ENCODE measurements at places on chromosomes 2 and 18. TPM values are rescaled to one million over a fixed set of nuclear protein-coding genes. Genes with fewer than 3 reads are reported as not detected.

DNA sequence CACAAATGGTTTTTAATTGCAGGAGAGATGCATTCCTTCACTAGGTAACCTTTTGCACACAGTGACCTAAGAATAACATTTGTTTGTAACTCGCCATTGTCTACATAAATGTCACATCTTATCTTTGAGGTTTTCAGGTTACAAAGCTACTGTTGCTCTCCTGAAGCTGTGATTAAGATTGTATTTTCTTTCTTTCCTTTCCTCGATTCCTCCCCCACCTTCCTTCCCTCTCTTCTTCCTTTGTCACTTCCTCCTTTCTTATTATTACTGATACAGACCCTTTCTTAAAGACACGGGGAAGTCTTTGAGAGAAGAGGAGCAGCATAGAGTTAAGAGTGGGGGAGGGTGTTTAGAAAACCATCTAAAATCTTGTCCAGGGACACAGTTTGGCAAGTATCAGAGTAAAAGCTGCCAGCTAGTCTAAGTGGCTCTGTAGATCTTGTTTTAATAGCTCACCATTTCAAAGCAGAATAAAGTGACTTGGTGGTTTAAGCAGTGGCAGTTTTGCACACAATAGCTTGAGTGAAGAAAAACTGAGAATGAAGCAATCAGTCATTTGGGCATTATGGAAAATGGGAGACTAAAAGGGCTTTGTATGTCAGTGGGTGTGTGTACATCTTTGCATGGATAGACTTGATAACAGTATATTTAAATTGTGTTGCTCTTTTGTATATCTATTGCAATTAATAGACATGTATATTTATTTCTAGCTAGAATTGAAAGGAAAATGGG lies 10.9 kb downstream of the CERS6 start:
- H3K4me3 ChIP-seq = no peak overlapping the region
- peaks cover 26% of the 10 kb centered on the region for H3K4me1 ChIP-seq
- H3K27me3 ChIP-seq = no peaks in the 10 kb centered on the region
- H3K36me3 ChIP-seq = no peaks in the 10 kb centered on the region
- DNase-seq = no peak

DNA sequence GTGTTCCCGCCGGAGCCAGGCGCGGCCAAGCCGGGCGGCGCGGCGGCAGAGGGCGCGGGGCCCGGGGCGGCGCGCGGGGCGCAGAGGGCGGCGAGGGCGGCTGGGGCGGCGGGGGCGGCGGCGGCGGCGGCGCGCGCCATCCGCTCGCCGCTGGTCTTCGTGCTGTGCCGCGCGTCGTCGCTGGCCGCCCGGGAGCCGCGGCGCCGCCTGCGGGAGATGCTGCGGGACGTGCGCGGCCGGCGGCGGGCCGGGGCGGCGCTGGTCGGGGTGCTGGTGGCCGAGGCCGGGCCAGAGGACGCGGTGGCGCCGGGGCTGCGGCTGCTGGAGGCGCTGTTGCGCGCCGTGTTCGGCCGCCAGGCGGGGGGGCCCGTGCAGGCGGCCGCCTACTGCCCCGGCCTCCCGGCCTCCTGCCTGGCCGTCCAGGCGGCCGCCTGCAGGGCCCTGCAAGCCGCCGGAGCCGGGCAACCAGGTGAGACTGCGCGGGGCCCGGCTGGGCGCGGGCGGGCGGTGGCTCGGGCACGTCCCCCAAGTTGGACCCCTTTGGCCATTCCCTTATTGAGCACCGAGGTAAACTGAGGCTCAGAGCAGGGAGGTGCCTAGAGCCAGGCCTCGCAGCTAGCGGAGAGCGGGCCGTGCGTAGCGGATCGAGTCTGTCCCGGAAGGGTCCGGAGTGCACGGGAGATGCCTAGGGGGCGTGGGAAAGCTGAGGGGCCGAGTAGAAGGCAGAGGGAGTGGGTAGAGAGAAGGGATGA lies 584 bp downstream of the C2orf72 start:
- no peak overlapping the region for H3K27ac ChIP-seq
- no peak for DNase-seq
- H3K4me3 ChIP-seq = peak overlapping the region; percentile 55
- peaks cover 74% of the 10 kb centered on the region for H3K27me3 ChIP-seq
- peaks cover 2% of the 10 kb centered on the region for H3K4me1 ChIP-seq

DNA sequence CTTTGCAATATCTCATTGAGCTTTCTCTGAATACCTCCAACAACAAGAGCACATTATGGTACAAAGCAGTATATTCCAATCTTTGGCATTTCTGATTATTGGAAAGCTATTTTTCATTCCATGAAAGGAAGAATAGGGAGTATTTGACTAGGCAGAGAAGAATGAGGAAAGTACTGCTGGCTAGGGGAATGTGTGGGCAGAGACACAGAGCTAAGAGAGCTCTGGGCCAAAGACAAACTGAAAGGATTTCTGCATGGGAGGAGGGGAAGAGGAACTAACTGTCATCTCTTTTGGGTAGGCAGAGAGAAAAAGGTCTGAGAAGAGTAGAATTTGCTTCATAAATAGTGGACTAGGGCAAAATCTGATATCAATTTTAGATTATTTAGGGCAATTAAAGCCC lies 150.8 kb downstream of the CCDC85A start:
- no peaks in the 10 kb centered on the region for H3K36me3 ChIP-seq
- no peak for DNase-seq
- H3K27me3 ChIP-seq = no peaks in the 10 kb centered on the region
- no peaks in the 10 kb centered on the region for H3K4me1 ChIP-seq

Gene SCYGR6
- total RNA-seq = not detected

Gene ZNF396
- 1.9 TPM for total RNA-seq

GRCh38 chr2:1731963-1732768 lies 12.1 kb downstream of the PXDN start:
- no peaks in the 10 kb centered on the region for H3K27me3 ChIP-seq
- H3K27ac ChIP-seq = peak overlapping the region; percentile 99
- H3K36me3 ChIP-seq = peaks cover 13% of the 10 kb centered on the region

Gene MPP4
- 0.83 TPM for total RNA-seq

- H3K4me1 ChIP-seq = peaks cover 66% of the 10 kb centered on the region
- no peak for DNase-seq
- H3K4me3 ChIP-seq = peak overlapping the region; percentile 33
- H3K36me3 ChIP-seq = no peaks in the 10 kb centered on the region
Measured at GRCh38 chr18:58997811-58998337, 133.2 kb downstream of the ZNF532 start.

Gene GALNT5
- 5.3 TPM for total RNA-seq

DNA sequence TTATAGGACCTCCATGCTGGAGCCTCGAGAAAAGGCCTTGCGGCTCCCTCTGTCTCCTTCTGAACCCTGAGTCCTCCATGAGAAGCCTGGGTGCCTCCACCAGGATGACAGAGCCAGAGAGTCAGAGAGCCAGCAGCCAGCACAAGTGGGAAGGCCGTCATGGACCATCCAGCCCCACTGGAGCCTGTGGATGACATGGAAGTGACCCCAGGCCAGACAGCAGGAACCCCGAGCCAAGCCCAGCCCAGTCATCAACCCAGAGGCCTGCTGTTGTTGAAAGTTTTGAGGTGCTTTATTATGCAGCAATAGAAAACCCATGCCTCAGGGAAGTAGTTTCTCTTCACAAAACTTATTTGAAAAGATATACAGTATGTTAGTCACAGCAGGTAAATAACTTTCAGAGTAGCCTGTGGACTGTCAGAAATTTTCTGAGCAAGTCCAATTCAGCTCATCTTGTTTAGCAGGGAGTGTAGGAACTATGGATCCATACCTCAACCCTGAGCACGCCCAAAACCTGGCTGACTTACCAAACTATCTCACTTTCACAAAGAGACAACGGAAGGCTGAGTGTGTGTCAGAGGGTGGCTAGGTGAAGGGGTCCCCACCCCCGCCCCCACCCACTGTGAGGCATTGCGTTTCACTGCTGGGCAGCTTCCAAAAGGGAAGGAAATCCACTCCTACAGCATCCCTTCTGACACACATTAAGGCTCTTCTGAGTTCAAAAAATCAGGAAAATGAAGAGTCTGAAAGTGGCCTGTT lies 79.9 kb upstream of the NDUFV2 start:
- H3K4me3 ChIP-seq = no peak overlapping the region
- peak overlapping the region; percentile 19 for H3K27ac ChIP-seq
- no peaks in the 10 kb centered on the region for H3K36me3 ChIP-seq
- no peaks in the 10 kb centered on the region for H3K27me3 ChIP-seq
- H3K4me1 ChIP-seq = peaks cover 8% of the 10 kb centered on the region

- no peaks in the 10 kb centered on the region for H3K27me3 ChIP-seq
- H3K4me3 ChIP-seq = no peak overlapping the region
- H3K4me1 ChIP-seq = peaks cover 33% of the 10 kb centered on the region
- H3K27ac ChIP-seq = peak overlapping the region; percentile 89
- no peaks in the 10 kb centered on the region for H3K36me3 ChIP-seq
Measured at GRCh38 chr18:59502274-59503175, 143.5 kb upstream of the LMAN1 start.

DNA sequence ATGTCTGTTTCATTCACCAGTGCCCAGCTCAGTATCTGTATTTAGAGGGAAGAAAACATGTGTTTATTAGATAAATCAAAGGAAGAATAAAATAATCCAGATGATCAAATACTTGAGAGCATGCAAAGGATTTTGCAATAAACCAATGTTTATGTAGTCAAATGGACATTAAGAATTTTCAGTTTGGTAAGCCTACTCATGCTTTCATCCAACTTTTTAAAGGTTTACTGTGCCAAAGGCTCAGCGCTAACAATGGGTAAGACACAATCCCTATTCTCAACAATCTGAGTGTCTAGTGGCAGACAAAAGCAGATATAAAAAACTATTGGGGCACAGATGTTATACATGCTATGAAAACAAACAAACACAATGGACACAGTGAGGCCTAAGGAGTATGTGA lies 26.3 kb downstream of the GRB14 start:
- DNase-seq = no peak
- H3K27ac ChIP-seq = no peak overlapping the region
- H3K27me3 ChIP-seq = no peaks in the 10 kb centered on the region

- no peak overlapping the region for H3K4me3 ChIP-seq
- H3K4me1 ChIP-seq = peaks cover 25% of the 10 kb centered on the region
- DNase-seq = peak; percentile 66
- H3K27ac ChIP-seq = no peak overlapping the region
Measured at GRCh38 chr18:10320791-10321190, 133.6 kb upstream of the APCDD1 start.

DNA sequence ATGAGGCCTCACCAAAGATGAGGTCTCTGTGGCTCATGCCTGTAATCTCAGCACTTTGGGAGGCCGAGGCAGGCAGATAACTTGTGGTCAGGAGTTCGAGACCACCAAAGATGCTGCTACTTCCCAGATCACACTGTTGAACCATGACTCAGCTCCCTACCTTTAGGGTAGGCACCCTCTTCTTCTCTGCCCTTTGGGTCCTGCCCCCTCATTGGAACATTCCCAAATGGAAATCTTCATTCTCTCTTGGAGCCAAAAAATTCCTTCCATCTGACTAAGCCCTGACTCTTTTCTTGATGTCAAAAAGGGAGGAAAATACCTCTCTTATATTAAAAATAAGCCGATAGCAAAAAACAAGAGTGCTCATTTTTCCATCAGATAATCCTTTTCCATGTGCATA lies 183.5 kb downstream of the PAX3 start:
- DNase-seq = no peak
- H3K27ac ChIP-seq = no peak overlapping the region
- no peak overlapping the region for H3K4me3 ChIP-seq
- H3K4me1 ChIP-seq = no peaks in the 10 kb centered on the region
- peaks cover 3% of the 10 kb centered on the region for H3K27me3 ChIP-seq
- H3K36me3 ChIP-seq = no peaks in the 10 kb centered on the region

GRCh38 chr2:238021327-238021726 lies 39.5 kb upstream of the SCLY start:
- H3K27me3 ChIP-seq = no peaks in the 10 kb centered on the region
- H3K4me3 ChIP-seq = no peak overlapping the region
- H3K27ac ChIP-seq = no peak overlapping the region
- DNase-seq = no peak
- peaks cover 39% of the 10 kb centered on the region for H3K36me3 ChIP-seq

- no peaks in the 10 kb centered on the region for H3K36me3 ChIP-seq
- H3K27me3 ChIP-seq = no peaks in the 10 kb centered on the region
- DNase-seq = no peak
- no peak overlapping the region for H3K27ac ChIP-seq
Measured at GRCh38 chr2:230644356-230644935, 68.2 kb upstream of the CAB39 start.

DNA sequence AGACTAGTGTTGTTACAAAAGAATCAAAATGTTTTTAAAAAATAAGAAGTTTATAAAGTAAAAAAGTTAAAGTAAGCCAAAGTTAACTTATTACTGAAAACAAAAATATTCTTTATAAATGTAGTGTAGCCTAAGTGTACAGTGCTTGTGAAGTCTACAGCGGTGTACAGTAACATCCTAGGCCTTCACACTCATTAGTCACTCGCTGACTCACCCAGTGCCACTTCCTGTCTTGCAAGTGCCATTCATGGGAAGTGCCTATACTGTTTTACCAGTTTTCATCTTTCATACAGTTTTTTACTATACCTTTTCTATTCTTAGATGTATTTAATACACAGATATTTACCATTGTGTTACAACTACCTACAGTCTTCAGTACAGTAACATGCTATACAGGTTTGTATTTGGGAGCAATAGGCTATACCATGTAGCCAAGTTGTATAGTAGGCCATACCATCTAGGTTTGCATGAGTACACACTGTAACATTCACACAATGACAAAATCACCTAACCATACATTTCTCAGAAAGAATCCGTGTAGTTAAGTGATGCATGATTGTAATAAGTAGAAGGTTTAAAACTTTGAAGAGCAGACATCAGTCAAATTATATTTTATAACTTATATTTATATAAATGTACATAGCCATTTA lies 13.4 kb downstream of the SERPINB7 start:
- H3K4me3 ChIP-seq = no peak overlapping the region
- H3K27ac ChIP-seq = peak overlapping the region; percentile 38
- no peaks in the 10 kb centered on the region for H3K36me3 ChIP-seq
- peaks cover 9% of the 10 kb centered on the region for H3K4me1 ChIP-seq

DNA sequence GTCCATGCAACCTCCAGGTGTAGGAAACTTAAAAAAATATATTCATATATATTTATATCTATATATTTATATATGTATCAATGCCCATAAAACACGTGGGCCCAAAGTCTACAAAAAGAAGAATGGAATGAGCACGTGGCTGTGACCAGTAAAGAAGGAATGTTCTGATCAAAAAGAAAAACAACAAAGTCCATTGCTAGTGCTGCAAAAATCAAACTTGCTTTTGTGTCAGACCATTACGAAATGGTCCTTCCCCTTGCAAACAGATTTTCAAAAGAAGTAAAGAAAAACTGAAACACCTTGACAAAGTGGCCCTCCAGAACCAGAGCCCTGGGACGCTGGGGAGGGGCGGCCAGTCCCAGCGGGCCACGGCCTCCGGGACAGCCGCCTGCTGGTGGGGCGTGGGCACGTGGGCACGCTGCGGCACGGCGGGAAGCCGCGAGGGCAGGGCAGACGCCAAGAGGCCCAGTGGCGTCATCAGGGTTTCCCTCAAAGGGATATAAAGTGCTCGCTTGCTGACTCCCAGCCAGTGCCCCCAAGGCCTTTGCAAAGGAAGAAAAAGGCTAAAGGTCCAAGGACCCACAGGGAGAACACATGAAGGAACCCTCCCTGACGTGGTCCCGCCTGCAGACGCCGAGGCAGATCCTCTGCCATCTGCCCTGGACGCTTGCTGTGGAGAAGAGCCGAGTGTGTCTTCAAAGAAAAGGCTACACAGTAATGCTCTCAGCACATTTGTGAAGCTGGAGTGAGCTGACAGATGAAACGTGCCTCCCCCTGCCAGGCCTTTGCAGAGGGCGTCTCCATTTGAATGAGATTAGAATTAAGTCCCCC lies 201.8 kb downstream of the TWIST2 start:
- H3K4me1 ChIP-seq = peaks cover 12% of the 10 kb centered on the region
- H3K27ac ChIP-seq = no peak overlapping the region
- H3K27me3 ChIP-seq = no peaks in the 10 kb centered on the region
- H3K36me3 ChIP-seq = peaks cover 16% of the 10 kb centered on the region
- no peak overlapping the region for H3K4me3 ChIP-seq

All from osteocyte (in vitro differentiated cells).